Naive B cell (primary cell): ENCODE measurements at places on chromosomes 12 and 14. TPM values are rescaled to one million over a fixed set of nuclear protein-coding genes. Genes with fewer than 3 reads are reported as not detected.

GRCh38 chr12:5730962-5731361 is 214.1 kb downstream of the ANO2 start:
- no peak for DNase-seq
- no peak overlapping the region for H3K4me3 ChIP-seq
- H3K27ac ChIP-seq: no peak overlapping the region
- no peaks in the 10 kb centered on the region for H3K36me3 ChIP-seq
- peaks cover 5% of the 10 kb centered on the region for H3K27me3 ChIP-seq

- H3K4me3 ChIP-seq: no peak overlapping the region
- no peak overlapping the region for H3K27ac ChIP-seq
- H3K4me1 ChIP-seq: no peaks in the 10 kb centered on the region
- H3K27me3 ChIP-seq: peaks cover 13% of the 10 kb centered on the region
Measured at GRCh38 chr14:90136904-90137303, 75.1 kb downstream of the KCNK13 start.

DNA sequence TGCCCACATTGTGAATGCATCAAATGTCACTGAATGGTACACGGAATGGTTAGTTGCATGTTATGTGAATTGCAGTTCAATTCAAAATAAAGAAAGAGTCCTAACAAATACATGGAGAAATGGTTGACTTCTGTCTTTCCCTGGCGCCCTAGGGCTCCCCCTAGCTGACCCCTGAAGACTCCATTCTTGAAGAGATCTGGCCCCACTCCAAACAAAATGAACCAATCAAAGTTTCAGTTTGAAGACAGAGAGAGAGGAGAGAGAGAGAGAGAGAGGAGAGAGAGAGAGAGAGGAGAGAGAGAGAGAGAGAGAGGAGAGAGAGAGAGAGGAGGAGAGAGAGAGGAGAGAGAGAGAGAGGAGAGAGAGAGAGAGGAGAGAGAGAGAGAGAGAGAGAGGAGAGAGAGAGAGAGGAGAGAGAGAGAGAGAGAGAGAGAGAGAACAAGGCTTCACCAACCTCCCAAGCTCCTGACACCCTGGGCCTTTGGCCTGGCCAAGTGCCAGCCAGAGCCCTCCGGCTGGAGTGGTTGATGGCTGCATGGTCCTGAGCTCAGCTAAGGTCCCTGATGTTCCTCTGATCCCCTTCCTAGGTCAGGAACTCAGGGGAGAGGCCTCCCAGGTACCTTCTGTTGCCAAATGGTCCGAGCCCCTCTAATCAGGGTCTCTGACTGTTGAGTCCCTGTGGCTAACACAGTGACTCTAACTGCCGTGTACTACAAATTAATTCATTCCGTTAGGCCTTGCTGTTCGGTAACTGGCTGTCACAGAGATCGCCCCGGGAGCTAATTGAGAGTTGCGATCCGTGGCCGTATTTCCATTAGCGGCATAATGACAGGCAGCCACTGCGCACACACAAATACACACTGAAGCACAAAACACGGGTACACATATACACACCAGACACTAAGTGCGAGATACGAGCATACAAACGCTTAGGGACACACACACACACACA is 188.8 kb downstream of the ESRRB start:
- no peak for DNase-seq
- H3K27ac ChIP-seq: no peak overlapping the region
- H3K36me3 ChIP-seq: no peaks in the 10 kb centered on the region
- H3K4me1 ChIP-seq: no peaks in the 10 kb centered on the region
- peaks cover 24% of the 10 kb centered on the region for H3K27me3 ChIP-seq
- no peak overlapping the region for H3K4me3 ChIP-seq

GRCh38 chr14:64788706-64789105 is 84.5 kb downstream of the PLEKHG3 start:
- DNase-seq: no peak
- no peaks in the 10 kb centered on the region for H3K36me3 ChIP-seq
- H3K4me3 ChIP-seq: no peak overlapping the region
- H3K27ac ChIP-seq: no peak overlapping the region

DNA sequence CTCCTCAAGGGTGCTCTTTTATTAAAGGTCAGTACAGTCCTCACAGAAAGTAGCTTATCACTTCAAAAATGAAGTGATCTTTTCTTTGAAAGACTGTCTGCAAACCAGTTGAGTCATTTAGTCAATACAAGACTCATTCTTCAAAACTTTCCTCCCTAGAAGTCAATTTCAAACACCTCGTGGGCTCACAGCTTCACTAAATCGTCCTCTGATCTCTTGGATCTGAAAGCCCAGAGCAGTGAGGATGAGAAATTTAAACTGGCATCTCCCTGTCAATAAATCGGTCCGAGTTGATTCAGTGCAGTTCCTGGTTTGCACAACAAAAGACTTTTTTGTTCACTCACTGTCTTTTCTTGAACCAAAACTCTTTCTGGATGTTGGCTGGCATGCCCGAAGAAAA is 44.5 kb downstream of the NUAK1 start:
- H3K4me1 ChIP-seq: no peaks in the 10 kb centered on the region
- no peaks in the 10 kb centered on the region for H3K36me3 ChIP-seq
- no peak overlapping the region for H3K27ac ChIP-seq
- peaks cover 4% of the 10 kb centered on the region for H3K27me3 ChIP-seq
- no peak for DNase-seq

DNA sequence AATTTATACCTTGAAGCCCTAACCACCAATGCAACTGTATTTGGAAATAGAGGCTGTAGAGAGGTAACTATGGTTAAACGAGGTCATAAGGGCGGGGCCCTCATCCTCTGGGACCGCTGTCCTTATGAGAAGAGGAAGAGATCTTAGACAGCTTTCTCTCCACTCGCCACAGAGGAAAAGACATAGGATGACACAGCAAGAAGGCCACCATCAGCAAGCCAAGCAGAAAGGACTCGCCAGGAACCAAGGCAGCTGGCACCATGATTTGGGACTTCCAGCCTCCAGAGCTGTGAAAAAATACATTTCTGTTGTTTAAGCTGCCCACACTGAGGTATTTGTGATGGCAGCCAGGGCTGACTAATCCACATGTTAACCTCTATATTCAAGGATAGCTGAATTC is 30.4 kb upstream of the BCAT1 start:
- H3K27ac ChIP-seq: no peak overlapping the region
- H3K36me3 ChIP-seq: peaks cover 14% of the 10 kb centered on the region
- H3K27me3 ChIP-seq: no peaks in the 10 kb centered on the region

DNA sequence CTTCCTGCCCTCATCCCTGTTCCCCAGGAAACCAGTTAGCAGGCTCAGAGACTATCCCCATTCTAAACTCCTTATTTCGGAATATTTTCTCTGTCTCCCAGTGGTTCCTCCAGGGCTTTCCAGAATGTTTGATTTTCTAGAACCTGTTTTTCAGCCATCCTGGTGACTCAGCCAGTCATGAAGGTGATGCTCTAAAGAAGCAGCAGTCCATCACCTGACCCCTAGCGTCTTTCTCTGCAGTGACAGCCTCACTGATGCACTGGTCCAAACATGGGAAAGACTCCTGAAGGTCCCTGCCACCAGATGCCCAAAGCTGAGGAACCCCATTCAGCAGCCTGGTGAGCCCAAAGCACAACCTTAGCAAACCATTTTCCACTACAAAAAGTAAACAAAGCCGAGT is 212.6 kb downstream of the PHETA1 start:
- no peak for DNase-seq
- no peak overlapping the region for H3K27ac ChIP-seq
- H3K4me3 ChIP-seq: no peak overlapping the region
- no peaks in the 10 kb centered on the region for H3K36me3 ChIP-seq
- H3K4me1 ChIP-seq: no peaks in the 10 kb centered on the region

DNA sequence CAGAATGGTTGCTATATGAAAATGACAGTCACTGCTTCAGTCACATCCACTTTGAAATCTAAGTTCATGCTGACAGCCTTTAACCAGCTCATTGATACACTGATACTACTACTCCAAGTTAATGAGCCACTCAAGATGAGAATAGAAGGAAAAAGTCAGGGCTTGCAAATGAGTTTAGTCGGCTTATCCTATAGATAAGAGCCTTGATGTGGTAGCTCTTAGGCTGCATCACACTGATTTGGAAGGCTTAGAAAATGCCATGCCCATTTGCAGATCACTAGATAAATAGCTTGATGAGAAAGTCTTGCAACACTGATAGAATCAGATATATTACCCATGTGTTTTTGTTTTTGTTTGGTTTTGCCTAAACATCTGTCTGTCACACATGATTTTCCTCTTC is 251.4 kb upstream of the ATXN7L3B start:
- H3K27me3 ChIP-seq: no peaks in the 10 kb centered on the region
- H3K4me3 ChIP-seq: no peak overlapping the region

GRCh38 chr12:2300886-2301285 is 248.1 kb downstream of the CACNA1C start:
- no peak overlapping the region for H3K4me3 ChIP-seq
- no peaks in the 10 kb centered on the region for H3K36me3 ChIP-seq
- DNase-seq: no peak
- peaks cover 5% of the 10 kb centered on the region for H3K4me1 ChIP-seq
- no peak overlapping the region for H3K27ac ChIP-seq
- H3K27me3 ChIP-seq: no peaks in the 10 kb centered on the region

JPH4 gene
- not detected for polyA plus RNA-seq

VDR gene
- not detected for polyA plus RNA-seq

GRCh38 chr12:78531831-78532458 is 332.6 kb upstream of the SYT1 start:
- no peak overlapping the region for H3K4me3 ChIP-seq
- H3K27me3 ChIP-seq: no peaks in the 10 kb centered on the region

GRCh38 chr14:69632593-69633151 is 21.3 kb downstream of the SUSD6 start:
- peak overlapping the region; percentile 93 for H3K27ac ChIP-seq
- no peaks in the 10 kb centered on the region for H3K36me3 ChIP-seq
- peak overlapping the region; percentile 17 for H3K4me3 ChIP-seq
- peaks cover 99% of the 10 kb centered on the region for H3K4me1 ChIP-seq
- H3K27me3 ChIP-seq: no peaks in the 10 kb centered on the region

DNA sequence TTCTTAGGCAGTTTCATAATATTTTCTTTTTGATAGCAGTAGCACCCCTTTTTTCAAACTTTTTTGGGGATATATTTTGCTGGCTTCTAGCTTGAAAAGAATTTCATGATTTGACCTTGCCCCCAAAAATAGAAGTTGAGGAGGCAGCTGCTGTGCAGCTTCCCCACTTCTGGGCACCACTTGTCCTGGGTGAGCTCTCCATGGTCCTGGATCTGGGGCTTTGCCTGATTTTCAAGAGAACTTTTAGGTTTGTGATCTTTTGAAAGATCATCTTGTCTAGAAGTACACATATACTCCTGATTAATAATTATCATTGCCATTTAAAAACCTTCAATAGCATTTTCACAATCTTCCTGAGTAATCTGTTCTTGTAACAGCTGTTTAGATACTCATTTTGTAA is 271.6 kb downstream of the NPAS3 start:
- DNase-seq: no peak
- H3K4me3 ChIP-seq: no peak overlapping the region
- H3K36me3 ChIP-seq: no peaks in the 10 kb centered on the region
- no peaks in the 10 kb centered on the region for H3K4me1 ChIP-seq

DNA sequence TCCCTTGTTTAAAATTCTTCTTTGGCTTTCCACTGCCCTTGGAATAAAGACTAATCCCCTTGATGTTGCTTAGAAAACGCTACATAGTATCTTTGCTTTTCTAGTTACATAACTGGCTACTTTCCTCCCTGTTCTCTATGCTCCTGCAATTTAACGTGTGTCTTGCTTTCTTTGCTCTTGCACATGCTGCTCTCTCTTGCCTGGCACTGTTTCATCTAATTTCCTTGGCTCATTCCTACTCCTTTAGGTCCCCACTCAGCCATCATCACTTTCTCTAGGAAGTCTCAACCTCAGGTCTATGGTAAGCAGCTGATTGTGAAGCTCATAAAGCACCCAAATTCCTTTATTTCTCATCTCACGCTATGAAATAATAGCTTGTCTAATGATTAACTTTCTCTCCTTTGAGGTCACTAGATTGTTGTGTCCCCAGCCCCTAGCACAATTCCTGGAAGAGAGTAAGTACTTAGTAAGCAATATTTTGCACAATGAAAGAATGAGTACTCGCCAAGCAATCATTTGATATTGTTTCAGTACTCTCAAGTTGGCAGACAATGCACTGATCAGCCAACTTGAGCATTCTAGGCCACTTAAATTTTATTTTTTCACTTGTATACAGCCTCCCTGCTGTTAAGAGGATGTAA is 3.3 kb downstream of the ALDH6A1 start:
- no peak for DNase-seq
- H3K4me3 ChIP-seq: no peak overlapping the region
- peaks cover 29% of the 10 kb centered on the region for H3K4me1 ChIP-seq
- H3K27me3 ChIP-seq: no peaks in the 10 kb centered on the region
- H3K36me3 ChIP-seq: no peaks in the 10 kb centered on the region
- no peak overlapping the region for H3K27ac ChIP-seq

DNA sequence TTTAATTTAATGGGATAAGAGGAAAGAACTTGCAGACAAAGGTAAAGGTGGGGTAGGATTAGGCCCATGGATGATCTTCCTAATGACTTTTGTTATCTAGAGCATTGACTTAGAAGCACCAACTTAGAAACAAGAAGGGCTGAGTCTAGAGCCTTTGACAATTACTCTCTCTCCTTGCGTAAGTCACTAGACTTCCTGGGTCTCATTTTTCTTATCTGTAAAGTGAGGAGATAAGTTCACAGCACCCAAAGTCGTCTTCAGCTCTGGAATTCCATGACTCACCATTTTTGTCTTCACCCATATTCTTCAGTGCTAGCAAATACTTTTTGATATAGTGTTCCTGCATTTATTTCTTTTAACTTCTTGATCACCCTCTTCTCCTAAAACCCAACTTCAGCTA is 75.7 kb downstream of the SSPN start:
- peaks cover 8% of the 10 kb centered on the region for H3K4me1 ChIP-seq
- H3K27me3 ChIP-seq: no peaks in the 10 kb centered on the region
- H3K27ac ChIP-seq: no peak overlapping the region
- no peak overlapping the region for H3K4me3 ChIP-seq
- no peaks in the 10 kb centered on the region for H3K36me3 ChIP-seq
- no peak for DNase-seq

GRCh38 chr12:122322501-122322900 is 56.2 kb upstream of the VPS33A start:
- no peak overlapping the region for H3K27ac ChIP-seq
- H3K36me3 ChIP-seq: peaks cover 31% of the 10 kb centered on the region
- H3K4me3 ChIP-seq: no peak overlapping the region
- no peaks in the 10 kb centered on the region for H3K27me3 ChIP-seq
- no peak for DNase-seq
- H3K4me1 ChIP-seq: no peaks in the 10 kb centered on the region

DNA sequence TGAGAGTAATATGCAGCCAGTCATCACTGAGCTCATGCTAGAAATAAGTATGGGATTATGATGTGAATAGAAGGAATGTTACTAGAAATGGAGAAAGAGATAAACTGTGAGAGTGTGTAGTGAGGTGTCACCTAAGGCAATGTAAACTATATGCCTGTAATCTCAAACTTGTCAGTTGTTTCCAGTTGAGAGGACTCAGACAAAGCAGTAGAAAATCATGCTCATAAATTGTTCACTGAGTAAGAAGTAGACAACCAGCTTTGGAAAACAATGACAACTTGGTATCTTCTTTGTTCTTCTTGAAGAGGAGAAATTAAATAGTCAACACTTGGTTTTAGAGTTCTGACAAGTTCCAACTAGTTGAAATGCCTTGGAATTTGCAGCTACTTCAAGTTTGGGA is 148.5 kb upstream of the OR4E1 start:
- no peak for DNase-seq
- no peak overlapping the region for H3K4me3 ChIP-seq
- no peaks in the 10 kb centered on the region for H3K36me3 ChIP-seq
- no peaks in the 10 kb centered on the region for H3K4me1 ChIP-seq
- H3K27ac ChIP-seq: no peak overlapping the region
